ENCODE measurements at places on chromosomes 5 and 9.

DNA sequence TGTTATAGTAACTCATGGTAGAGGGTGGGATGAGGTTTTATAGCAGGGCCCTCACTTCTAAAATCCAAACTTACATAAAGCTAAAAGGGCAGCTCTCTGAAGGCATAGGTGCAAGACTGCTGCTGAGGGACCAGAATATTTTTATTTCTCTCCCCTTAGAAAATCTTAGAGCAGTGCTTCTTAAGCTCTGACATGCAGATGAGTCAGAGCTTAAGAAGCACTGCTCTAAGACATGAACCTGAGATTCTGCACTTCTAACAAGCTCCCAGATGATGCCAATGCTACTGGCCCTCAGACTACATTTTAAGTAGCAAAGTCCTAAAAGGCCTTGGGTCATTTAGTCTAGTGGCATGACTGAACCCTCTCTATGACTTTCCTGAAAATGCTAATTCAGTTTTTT is 97.6 kb upstream of the SPRY4 start:
- DNase-seq = no peak

GRCh38 chr5:79841172-79841571 is 149.9 kb downstream of the MTX3 start:
- DNase-seq = no peak

- no peak for DNase-seq
These were observed 21.0 kb downstream of the NR2F1 start for GRCh38 chr5:93603793-93604643.

DNA sequence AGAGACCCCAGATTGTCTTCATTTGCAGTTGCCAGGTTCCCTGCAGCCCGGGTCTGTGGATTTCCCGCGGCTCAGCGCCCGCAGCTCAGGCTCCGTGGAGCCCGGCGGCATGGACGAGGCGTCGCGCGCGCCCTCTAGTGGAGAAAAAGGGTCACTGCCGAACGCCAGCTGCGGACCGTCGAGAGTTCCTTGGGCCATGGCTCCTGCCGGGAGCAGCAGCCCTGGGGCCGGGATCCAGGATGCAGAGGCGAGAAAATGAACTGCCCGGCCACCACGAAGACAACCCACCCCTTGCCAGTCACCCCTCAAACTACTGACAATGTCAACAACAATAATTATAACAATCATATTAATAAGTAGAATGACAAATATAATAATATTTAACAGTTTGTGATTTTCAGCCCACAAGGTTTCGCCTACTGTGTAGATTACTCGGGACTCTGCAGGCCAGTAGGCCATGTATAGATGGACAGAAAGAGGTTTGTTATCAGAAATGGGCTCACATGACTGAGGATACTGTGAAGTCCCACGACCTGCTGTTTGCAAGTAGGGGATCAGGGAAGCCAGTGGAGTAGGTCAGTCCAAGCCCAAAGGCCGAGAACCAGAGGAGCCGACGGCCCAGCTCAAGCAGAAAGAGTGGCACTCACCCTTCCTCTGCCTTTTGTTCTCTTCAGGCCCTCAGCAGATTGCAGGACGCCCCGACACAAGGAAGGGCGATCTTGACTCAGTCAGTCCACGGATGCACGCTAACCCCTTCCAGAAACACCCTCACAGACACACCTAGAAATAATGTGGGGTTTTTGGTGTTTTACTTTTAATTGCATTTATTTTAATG is 43.1 kb downstream of the BOD1 start:
- DNase-seq = peak; percentile 88

- DNase-seq = no peak
These were observed 139.6 kb upstream of the RANBP3L start for GRCh38 chr5:36441280-36441679.

DNA sequence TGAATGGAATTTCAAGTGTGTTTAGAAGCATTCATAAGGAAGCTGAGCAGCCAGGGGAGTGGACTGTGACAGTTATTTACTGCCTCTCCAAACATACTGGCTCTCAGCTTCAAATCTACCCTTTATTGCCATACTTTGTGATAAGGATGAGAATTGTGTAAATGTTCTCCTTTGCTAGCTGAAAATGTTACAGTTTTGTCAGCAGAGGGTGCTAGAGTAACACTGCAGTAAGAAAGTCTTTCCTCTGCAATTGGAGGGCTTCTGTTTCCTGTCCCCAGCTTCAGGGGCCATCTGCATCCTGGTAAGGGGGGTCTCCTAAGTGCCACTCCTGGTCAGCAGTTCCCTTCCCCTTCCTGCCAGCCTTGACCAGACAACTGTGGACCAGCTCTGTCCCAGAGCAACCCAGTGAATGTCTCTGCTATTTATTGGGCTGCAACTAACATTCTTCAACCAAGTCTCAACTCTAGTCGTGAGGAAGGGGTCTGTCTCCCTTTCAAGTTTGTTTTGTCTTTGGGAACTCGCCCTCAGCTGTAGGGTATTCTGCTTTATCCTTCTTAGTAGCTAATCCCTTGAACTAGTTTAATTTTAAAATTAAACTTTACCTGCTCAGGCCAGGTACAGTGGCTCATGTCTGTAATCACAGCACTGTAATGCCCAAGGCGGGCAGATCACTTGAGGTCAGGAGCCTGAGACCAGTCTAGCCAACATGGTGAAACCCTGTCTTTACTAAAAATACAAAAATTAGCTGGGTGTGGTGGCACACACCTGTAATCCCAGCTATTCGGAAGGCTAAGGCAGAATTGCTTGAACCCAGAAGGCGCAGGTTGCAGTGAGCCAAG is 45.3 kb downstream of the RAPGEF6 start:
- no peak for DNase-seq

DNA sequence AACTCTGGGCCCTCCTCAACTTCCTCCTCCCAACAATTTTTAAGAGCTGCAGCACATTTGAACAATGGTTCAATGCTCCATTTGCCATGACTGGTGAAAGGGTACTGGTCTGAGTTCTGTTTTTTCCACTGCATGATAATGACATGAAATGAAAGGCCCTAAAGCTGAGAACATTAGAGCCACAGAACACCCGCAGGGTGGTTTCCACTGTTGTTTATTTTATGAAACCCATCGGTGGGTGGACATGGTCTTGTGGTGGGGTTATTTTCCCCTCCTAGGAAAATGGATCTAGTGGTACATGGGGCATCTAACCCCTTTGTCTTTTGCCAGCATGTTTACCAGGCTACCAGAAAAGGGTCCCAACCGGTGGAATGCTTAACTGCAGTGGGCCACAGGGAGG is 71.8 kb downstream of the SMARCA2 start:
- DNase-seq = no peak
